SK-MEL-5 (cell line): ENCODE measurements at places on chromosomes 5 and 9.
A peak's percentile ranks its signal among the peaks of the same experiment; 100 is the strongest.

GRCh38 chr5:178261666-178262600, 29.3 kb upstream of the PHYKPL start:
- no peak for DNase-seq

- no peak for DNase-seq
Observed at GRCh38 chr9:1839909-1840308, 175.2 kb upstream of the SMARCA2 start.

GRCh38 chr5:154244476-154244875, 53.9 kb downstream of the GALNT10 start:
- DNase-seq, result no peak

DNA sequence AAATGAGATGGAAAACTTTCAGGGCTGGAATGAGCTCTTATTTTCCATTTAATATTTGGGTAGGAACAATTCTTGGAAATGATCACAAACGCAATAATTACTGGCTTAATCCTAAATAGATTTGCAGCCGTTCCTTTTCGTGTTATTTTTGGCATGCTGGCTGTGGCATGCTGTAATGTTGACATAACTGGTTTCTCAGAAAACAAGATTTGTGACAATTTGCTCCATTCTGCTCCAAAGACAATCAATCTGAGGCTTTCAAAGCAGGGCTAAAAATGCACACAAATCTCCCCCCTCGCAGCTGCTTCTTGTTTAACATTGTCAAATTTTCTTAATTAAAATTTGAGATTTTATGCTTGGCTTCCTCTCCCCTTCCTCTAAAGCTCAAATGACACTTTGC, 151.2 kb downstream of the TTC39B start:
- DNase-seq, result no peak

- DNase-seq, result no peak
Observed at GRCh38 chr5:111224561-111225345, 569 bp downstream of the CAMK4 start.

- no peak for DNase-seq
Observed at GRCh38 chr9:13860946-13861640, 452.8 kb downstream of the NFIB start.

- DNase-seq, result peak; percentile 49
Observed at GRCh38 chr5:57032151-57032551, 80.2 kb upstream of the MIER3 start.

GRCh38 chr5:30100148-30100713, 1093.3 kb upstream of the CDH6 start:
- no peak for DNase-seq

DNA sequence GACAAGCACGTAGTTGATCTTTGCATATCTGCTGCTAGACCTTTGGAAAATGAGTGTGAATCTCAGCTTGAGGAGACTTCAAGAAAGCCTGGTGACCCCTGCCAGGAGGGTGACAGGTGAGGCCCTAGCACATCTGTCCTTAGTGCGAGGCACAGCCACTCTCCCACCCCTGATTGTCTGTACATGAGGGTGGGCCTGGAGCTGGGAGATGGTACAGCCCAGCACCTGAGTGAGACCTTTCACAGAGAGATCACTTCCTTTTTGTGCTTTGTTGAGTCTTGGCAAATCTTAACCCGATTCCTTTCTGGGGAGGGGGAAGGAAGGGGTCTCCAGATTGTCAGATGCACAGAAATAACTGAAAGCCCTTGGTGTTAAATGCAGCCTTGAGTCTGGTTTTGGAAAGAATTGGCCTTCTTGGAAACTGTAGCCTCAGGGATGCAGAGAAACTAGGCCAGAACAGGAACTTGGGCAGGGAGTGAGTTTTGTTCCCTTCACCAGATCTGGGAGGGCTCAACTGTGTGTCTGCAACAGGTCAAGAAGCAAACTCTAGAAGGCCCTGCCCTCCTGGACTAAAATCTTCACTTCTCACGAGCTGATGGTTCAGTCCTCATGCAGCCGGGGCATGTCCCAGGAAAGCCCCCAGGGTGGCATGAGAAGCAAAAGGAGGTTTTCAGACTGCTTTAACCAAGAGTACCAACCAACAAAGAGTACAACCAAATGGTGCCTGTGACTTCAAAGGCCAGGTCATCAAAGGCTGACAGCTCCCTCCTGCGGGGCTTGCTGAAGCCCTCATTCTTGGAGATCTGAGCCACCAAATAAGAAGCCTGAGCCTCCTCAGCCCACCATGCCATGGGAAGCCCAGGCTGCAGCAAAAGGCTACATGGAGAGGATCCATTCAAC, 20.8 kb upstream of the SEMA4D start:
- no peak for DNase-seq

DNA sequence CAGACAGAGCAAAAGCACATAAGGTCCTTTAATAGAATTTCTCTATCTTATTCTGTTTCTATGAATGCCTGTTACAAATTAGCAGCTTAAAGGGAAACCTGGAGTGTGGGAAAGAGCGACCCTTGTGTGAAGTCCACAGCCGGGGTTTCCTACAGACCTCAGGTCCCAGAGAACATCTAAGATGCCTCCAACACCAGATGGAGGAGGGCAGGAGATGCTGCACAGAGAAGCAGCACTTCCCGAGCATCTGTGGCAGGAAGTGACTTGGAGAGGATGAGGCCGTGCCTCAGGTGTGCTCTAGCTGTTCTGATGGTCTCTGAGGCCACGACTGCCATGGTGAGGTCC, 26.8 kb downstream of the IRF1 start:
- DNase-seq, result no peak

GRCh38 chr9:128818839-128819715, 777 bp downstream of the ENDOG start:
- DNase-seq, result no peak
